ENCODE measurements at places on chromosomes 7 and 10.

DNA sequence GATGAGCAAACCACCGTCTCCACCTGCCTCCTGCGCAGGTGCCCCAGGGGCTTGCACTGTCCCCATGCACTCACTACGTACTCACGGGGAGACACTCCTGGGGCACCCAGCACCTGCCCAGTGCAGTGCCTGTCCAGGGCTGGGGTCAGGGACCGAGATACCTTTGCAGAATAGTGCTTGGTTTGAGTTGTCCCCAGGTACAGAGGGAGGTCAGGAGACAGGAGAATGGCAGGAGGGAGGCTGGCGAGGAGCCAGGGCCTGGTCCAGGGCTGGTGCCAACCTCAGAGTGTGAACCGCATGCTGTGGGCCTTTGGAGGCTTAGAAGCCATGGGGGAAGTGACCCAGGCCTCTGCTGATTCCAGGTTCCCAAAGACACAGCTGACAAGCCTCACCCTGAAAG, 110.1 kb upstream of the GPR26 start:
- DNase-seq = no peak

DNA sequence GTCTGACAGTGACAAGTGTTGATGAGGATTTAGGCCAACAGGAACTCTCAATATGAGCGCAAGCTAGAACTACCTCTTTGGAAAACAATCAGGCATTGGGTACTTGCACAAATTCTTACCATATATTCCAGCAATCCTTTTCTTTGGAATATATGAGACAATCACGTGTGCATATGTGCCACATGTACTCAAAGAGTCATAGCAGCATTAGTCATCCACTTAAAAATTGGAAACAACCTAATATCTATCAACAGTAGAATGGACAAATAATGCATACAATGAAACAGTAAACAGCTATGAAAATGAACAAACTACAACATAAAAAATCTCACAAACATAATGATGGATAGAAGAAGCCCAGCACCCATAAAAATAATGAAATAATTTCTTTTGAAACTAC, 179.7 kb downstream of the GLI3 start:
- DNase-seq = no peak

GRCh38 chr10:86708068-86708782, 39.9 kb downstream of the LDB3 start:
- no peak for DNase-seq

GRCh38 chr7:11625669-11626068, 206.3 kb downstream of the THSD7A start:
- DNase-seq = no peak

DNA sequence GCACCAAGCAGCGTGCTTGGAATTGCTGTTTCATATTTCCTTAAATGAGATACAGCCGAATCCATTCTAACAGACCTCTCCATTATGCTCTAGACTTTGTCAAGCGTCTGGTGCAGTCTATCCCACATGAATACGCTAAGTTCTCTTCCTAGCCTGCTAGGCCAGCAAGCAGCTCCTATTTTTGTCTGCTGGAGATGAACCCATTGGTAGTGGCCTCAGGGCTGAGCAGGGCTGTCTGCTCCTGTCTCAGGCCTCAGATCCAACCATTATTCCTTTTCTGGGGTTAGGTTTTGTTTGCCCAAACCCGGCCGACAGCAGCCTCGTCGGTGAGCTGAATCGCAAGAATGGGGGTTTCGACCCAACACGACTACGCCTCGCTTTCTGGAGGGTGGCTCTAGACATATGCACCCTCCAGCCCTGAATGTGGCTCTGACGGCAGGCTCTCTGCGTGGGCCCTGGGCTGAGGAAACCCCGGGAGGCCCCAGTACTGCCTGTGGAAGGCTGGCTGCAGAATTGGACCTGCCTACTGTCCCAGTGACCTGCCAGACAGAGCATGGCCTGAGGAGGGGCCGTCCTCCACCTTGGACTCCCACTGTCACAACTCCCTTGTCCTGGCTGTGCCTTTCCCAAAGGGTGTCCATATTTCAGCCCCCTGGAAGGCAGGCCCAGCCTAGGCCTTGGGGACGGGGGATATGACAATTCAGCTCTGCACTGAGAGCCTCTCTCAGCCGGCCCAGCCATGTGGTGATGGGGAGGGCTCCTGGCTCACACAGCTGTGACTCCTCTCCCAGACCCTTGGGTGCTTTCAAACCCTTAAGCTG, 267.9 kb upstream of the TCERG1L start:
- DNase-seq = no peak

- DNase-seq = no peak
These were observed 172.0 kb upstream of the GRB10 start for GRCh38 chr7:50954716-50955115.

GRCh38 chr7:151272405-151272804, 23.9 kb upstream of the SMARCD3 start:
- DNase-seq = no peak

Measured in NCI-H2107 (cell line).